Stimulated activated CD4-positive, alpha-beta T cell treated with anti-CD3 and anti-CD28 coated beads, Interleukin-15, amount 100 ng/mL, for 1 hour (primary cell): ENCODE measurements at places on chromosomes 7 and 10.

GRCh38 chr7:70325509-70326101 lies 727.3 kb downstream of the AUTS2 start:
- no peak for DNase-seq

DNA sequence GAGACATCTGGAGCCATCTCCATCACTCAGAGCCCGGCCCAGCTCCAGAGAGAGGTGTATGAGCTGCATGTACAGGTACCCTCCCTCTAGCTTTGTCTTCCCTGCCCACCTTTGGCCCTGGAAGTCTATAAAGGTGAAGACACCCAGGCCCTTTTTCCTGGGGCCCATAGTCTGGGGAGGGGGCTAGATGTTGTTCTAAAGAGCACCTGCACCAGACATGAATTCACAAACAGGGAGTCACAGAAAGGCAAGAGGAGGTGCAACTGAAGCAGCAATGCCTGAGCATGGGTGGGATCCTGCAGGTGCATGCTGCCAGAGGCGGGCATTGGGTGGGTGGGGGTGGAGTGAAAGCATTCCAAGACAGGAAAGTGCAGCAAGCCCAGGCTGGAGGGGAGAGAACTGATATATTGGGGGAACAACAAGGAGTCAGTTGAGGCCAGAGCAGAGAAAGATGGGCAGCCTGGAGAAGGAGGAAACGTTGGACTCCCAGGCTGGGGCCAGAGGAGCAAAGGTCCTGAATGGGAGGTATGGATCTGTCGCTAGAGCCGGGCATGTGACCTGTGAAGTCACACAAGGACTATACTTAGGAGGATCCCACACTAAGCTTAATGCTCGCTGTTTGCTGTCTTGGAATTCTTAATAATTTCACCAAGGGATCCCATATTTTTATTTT lies 11.7 kb downstream of the CDHR1 start:
- DNase-seq = no peak

- no peak for DNase-seq
These were observed 2.0 kb downstream of the CUL1 start for GRCh38 chr7:148700661-148701064.

- no peak for DNase-seq
These were observed 28.1 kb upstream of the HERPUD2 start for GRCh38 chr7:35723011-35723410.

GRCh38 chr7:5779141-5779540 lies 2.3 kb downstream of the RNF216 start:
- no peak for DNase-seq

- no peak for DNase-seq
These were observed 120.2 kb downstream of the CACNB2 start for GRCh38 chr10:18260310-18260922.

DNA sequence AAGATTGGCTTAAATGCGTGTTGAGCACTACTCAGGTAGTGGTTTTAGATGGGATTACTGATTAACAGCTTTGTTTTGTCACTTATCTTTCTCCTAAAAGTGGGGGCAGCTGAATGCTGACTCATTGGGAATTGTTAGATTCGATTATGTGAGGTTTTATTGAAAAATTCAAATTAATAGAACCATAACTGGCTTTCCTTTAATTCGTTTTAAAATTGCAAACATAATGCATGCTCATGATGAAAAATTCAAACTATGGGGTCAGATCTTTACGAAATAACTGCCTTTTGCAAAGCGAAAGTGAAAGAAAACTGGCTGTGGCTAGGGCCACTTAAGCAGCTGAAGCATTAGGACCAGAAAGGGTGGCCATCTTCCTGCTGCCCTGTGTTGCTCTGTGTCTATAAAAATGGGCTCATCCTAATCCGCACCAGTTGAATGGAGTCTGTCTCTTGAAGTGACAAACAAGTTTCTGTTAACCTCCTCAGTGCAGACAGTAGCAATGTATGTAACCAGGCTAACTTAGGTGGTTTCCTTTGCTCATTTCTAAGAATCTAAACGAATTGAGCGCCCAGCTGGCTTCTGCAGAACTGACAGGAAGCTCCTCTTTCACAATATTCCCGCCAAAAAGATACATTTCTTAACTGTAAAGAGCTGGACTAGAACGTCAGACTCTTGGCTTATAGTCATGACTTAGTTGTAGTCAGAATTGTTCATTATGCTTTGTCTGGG lies 27.8 kb downstream of the DENND10 start:
- DNase-seq = peak; percentile 3

- DNase-seq = no peak
These were observed 101.9 kb upstream of the LRRN3 start for GRCh38 chr7:110988890-110989501.

GRCh38 chr7:88480271-88480670 lies 173.6 kb upstream of the STEAP4 start:
- DNase-seq = no peak
